ENCODE measurements at places on chromosomes 11 and 22.

DNA sequence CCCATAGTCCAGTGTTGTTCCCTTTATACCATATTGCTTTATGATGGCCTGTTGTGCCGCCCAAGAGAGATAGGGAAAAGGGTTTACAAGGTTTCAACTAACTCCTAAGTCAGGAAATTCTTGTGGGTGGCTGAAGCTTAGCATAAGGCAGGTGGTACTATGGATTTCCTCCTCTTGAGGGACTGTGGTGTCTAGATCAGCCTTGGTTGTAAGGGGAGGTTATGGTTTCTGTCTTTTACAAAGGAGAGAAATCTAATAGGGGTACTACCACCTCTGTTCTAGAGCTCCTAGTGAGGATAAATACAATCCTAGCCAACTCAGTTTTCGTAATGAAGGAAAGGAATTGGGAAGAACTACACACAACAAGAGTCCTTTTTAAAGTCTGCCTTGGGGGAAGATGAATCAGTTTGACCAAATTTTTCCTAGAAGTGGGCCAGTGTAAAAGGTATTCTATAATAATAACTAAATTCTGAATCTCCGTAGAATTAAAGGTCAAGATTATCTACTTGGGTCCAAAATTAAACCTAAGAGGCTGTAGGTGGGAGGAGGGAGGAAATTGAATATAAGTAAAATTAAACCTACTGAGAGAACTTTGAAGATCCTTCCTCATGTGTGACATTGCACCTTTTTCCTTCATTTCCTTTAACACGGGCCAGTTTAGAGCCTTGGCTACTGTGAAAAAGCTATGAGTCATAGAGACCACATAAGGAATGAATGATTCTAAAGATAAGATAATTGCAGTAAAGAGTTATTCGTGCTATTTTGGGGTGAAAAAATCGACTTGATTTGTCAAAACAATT is 17.2 kb downstream of the DLAT start:
- DNase-seq: no peak

DNA sequence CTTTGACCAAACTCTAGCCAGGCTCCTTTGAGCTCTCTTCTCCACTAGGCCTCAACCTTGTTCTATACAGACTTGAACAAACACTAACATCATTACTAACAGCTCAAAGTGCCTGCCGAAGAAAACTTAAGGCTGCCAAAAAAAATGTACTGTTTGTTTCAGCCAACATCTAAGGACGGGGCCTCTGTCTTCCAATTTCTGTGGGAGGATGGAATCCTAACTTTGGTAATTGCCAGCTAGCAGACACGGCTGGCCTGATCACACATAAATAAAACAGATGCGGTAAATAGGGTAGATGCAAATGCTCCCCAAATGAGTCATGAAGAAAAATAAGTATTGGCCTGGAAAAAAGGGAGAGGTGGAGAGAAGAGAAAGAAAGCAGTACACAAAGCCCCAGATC is 394.3 kb downstream of the TMEM135 start:
- no peak for DNase-seq

GRCh38 chr22:34960005-34960404 is 106.0 kb upstream of the ISX start:
- DNase-seq: no peak

DNA sequence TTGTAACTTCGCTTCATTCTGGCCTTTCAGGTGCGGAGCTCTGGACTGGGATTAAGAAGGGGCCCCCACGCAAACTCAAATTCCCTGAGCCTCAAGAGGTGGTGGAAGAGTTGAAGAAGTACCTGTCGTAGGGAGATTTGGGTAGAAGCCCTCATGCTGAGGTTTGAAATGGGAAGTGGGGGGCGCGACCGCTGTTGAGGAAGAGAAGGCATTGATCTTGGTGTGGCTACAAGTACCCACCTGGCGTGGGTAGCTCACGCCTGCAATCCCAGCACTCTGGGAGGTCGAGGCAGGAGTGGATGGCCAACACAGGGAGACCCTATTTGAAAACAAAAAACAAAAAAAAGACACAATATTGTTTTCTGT is 779 bp downstream of the SELENOH start:
- no peak for DNase-seq

DNA sequence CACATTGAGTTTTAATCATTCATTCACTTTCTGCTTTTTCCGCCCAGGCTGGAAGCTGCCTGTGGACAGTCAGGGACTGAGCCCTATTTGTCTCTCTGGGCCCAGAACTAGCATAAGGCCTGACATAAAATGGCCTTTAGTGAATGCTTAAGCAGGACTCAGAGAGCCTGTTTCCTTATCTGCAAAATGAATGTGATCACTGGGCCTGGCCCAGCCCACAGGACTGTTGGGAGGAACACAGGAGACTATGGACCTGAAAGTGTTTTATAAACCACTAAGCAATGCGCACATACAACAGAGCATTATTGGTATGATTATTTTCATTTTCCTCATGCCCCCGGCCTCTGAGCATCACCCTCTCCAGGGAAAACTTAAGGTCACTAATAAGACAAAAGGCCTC is 3.9 kb upstream of the MYH9 start:
- no peak for DNase-seq
